ENCODE measurements at places on chromosomes 3 and 15.
A peak's percentile ranks its signal among the peaks of the same experiment; 100 is the strongest.

GRCh38 chr3:194995922-194996321 lies 275.0 kb downstream of the XXYLT1 start:
- no peak for DNase-seq

DNA sequence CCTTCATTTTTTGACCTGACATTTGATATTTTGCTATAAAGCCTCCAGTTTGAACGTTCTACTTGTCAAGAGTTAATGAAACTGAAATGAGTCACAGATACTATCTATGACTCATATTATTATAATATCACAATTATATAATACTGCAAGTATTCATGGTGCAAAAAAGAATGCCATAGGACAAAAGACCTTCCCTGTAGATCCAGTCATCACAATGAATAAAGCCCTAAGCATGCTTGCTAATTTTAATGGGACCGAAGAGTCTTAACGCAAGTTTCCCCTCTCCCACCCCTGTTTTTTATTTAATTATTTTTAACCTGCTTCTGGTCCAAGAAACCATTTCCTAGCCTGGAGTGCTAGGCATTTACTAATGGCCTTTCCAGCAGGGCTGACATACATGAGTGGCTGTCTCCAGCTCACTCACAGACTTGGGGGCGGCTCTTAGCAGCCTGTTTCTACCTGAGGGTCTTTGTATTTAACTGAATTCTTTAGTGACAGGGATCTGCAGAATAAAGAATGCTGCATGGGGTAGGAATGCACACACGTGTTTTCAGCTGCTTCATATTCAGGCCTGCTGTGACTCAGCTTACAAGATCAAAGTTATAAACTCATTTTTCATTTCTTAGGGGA lies 61.2 kb downstream of the THBS1 start:
- no peak for DNase-seq

DNA sequence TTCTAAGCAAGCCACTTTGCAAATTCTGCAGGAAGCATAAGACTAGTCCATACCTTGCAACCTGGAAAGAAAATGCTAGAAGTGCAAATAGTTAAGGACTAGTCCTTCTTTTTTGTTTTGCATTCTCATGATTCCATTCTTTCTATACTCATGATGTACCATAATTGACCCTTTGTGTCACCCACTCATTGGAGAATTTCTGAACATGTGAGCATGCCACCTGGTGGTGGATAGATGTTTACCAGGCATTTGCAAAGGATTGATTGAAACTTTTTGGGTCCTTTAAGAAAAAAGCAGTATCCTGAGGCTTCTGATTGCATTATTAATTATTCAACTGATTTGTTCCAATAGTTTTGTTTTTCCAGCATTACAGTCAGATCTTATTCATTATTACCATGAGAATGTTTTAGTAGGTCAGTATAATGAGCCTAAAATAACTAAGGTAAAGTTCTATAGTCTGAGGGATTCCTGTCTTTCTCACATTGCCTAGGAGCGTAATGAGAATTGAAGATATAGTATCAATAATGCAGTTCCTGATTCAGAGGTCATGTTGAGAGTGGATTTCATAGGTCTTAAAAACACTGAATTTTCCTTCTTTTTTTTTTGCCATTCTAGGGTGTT lies 20.2 kb upstream of the DIPK2A start:
- DNase-seq = peak; percentile 48

DNA sequence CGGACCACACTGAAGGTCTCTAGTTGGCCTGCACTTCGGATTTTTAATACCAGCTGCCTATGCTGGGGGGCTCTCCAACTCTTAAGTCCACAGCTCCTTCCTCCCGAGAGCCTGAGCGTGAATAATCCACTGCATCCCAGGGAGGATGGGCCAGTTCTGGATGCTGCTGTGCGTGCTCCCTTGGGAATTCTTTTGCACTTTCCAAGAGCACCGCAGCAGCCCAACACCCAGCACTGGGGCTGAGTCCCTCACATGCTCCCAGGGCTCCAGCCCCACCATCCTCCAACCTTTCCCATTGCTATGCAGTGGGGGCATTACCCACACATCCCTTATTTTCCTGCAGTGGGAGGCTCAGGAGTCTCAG lies 136.4 kb upstream of the IQSEC1 start:
- DNase-seq = no peak

DNA sequence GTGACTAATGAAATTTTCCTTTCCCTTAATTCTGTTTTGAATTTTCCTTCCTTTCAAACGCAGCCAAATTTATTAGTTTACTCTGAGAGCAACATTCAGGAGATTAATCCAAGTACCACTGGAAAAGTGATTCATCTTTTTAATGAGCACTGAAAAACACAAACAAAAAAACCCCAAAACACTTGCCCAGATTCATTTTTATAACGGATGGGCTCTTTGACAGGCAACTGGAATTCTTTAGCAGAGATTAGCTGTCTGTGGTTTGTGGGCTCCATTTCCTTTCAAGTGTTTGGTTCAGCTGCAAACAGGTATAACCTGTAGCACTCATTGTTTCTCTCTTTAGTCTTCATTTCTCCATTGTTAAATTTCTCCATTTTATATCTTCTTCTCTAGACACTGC lies 3.1 kb upstream of the POLR2M start:
- DNase-seq = no peak

- DNase-seq = no peak
Observed at GRCh38 chr3:175184392-175184791, 325.3 kb downstream of the NAALADL2 start.

DNA sequence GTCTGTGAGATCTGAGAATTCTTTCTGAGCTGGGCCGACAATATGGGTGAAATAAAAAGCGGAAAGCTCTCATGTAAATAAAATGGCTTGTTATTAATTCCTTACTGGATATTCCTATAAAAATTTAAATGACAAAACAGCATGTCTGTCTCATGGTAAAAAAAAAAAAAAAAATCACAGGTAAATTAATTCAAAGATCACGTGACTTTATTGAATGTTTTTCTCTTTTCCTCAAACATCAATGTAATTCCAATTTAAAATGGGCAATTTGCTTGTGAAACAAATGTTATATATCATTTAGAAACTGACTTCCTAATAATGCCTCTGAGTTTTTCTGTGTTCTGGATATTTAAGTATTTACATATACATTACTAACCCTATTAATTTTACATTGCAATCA lies 280.3 kb downstream of the NR2F2 start:
- no peak for DNase-seq

DNA sequence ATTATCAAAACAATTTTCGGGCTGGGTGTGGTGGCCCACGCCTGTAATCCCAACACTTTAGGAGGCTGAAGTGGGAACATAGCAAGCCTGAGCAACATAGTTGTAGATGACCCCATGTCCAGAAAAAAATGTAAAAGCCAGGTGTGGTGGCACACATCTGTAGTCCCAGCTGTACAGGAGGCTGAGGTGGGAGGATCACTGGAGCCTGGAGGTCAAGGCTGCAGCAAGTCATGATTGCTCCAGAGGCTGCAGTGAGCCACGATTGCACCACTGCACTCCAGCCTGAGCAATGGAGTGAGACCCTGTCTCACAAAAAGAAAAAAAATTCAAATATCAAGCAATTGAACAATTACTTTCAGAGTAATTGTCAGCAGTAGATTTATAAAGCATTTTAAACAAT lies 8.0 kb upstream of the PAQR9 start:
- DNase-seq = no peak

GRCh38 chr3:69058180-69058946 lies 6.2 kb upstream of the TMF1 start:
- DNase-seq = no peak
